SW480 (cell line): ENCODE measurements at places on chromosomes 4 and X.

- no peak for DNase-seq
These were observed 58.2 kb upstream of the NKAP start for GRCh38 chrX:120001787-120002186.

GRCh38 chr4:98113012-98113411 lies 30.3 kb downstream of the STPG2 start:
- DNase-seq, result peak; percentile 17

- DNase-seq, result no peak
These were observed 122.2 kb upstream of the PRKG2 start for GRCh38 chr4:81337211-81337610.

- DNase-seq, result peak; percentile 75
These were observed 11.4 kb downstream of the KLF3 start for GRCh38 chr4:38675146-38676121.

GRCh38 chr4:181157647-181158046 lies 1085.6 kb upstream of the TENM3 start:
- DNase-seq, result no peak

DNA sequence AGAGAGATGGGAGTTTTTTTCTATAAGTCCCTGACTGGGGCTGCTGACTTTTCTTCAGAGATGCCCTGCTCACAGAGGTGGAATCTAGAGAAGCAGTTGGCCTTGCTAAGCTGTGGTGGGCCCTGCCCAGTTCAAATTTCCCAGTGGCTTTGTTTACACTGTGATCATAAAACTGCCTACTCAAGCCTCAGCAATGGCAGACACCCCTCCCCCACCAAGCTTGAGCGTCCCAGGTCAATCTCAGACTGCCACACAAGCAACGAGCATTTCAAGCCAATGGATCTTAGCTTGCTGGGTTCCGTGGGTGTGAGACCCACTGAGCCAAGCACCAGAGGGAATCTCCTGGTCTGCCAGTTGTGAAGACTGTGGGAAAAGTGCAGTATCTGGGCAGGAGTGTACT lies 199.8 kb upstream of the WDFY3 start:
- no peak for DNase-seq

DNA sequence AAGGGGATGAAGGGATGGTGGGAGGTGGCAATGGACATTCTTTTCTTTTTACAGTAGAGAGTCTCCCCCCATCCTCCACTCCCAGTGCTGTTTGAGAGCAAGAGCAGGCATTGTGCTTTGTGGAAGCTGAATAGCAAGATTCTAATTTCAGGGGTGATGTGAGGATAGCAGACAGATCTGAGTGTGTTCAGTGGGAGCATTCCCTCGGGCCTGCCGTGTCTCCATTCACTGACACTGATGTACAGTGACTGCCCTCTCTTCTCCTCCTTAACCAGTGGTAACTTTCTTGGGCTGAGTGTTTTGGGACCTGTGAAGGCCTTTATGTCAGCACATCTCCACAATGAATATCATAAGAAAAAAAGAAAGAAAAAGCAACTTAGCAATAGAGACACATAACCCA lies 396.6 kb upstream of the RPS6KA3 start:
- DNase-seq, result no peak

DNA sequence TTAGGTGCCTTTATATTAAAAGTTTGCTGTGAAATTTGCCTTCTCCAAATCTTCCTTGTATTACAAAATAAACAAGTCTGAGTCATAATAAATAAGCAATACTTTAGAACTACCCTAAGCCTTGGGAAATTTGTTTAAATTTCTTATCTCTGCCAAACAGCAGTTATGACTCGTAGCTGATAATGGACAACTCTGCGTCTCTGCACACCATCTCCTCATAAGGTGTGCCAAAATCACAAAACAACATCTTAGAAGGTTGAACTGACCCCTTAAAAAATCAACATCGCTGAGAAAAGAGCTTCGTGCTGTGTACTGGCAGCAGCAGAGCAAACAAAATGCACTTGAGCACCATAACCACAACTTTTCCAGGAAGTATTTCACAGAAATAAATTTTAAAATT lies 22.0 kb downstream of the OR13H1 start:
- DNase-seq, result no peak

- no peak for DNase-seq
These were observed 17.4 kb downstream of the SORBS2 start for GRCh38 chr4:185794637-185795036.

- DNase-seq, result no peak
These were observed 106.2 kb downstream of the SYTL5 start for GRCh38 chrX:38112566-38112965.

GRCh38 chr4:138259824-138260223 lies 17.7 kb upstream of the SLC7A11 start:
- peak; percentile 41 for DNase-seq

DNA sequence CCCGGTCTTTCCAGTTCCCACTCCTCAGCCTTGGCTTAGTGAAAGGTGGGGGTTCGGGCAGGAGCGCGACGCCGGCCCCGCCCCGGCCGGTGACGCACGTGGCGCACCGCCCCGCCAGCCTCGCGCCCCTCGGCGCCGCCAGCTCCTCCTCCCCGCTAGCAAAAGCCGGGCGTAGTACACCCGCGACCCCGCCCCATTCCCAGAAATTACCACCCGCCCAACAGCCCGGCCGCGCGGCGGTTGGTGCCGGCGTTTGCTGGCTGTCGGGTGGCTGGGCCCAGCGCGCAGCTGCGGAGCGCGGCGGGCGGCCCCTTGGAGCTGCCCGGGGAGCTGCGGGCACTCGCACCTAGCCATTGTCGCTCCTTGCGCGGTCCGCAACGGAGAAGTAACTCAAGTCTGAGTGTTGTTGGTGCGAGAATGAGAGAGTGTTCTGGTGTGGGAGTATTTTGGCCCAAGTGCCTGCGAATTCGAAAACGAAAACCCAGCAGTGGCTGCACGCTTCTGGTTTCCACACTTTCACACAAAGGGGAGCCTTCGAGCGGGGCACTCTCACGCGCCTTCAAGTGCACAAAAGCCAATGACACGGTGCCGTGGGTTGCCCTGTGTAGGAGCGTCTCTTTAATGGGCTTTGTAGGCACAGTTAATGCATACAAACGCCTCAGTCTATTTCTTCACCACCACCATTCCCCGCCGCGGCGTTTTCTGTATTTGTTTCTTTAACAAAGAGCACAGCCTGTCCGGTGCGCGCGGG lies 1.0 kb upstream of the ELF2 start:
- peak; percentile 87 for DNase-seq

DNA sequence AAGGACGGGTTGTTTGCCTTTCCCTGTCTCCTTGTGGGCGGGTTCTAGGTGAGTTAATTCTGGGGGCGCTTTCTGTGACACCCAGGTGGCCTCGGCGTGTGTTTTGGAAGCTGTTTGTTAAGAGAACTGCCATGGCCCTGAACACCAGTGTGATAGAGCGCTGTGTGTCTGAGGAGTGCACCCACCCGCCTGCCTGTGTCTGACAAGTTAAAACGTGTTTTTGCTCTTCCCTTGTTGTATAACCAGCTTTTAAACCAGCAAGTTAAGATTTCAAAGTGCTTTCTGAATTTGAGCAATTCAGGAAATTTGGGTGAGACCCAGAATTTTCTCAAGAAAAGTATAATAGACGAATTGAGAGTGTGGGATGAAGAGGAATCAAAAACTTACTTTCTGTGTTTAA lies 55.2 kb upstream of the HGFAC start:
- DNase-seq, result no peak

- DNase-seq, result no peak
These were observed 20.5 kb downstream of the HADH start for GRCh38 chr4:108010167-108010566.

DNA sequence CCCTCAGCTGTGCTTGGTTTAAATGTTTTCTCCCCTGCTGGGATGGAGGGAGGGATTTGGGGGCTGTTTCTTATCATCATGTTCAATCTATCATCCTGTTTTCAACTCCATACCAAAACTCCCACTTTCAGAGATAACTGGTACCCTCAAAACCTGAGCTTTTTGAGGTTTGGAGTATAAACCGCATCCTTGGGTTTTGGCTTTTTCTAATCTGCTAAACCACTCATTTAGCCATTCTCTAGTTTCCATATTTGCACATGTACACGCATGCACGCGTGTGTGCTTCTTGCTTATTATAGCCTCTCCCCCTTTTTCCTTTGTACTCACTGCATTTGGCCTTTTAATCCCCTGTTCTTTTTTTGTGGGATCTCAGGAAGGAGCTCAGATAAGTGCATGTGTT lies 116.7 kb upstream of the TEX13D start:
- DNase-seq, result no peak

DNA sequence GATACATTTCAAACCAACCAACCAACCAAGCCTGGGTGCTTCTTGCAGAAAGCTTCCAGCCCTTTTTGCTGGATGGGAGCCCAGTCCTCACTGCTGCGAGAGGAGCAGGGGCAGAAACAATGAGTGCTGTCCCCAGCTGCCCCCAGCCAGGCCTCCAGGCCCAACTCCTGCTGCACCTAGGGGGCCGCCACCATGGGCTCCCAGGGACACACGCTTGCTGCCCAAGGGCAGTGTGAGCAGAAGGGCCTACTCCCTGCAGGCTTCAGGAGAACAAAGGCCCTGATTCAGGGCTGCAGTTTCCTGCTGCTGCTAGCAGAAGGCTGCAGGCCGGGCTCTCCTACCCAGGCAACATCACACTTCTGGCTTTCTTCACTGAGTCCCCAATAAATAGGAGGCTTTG lies 37.7 kb upstream of the ENPP6 start:
- DNase-seq, result no peak

GRCh38 chr4:126583509-126583908 lies 1049.2 kb upstream of the INTU start:
- DNase-seq, result no peak

DNA sequence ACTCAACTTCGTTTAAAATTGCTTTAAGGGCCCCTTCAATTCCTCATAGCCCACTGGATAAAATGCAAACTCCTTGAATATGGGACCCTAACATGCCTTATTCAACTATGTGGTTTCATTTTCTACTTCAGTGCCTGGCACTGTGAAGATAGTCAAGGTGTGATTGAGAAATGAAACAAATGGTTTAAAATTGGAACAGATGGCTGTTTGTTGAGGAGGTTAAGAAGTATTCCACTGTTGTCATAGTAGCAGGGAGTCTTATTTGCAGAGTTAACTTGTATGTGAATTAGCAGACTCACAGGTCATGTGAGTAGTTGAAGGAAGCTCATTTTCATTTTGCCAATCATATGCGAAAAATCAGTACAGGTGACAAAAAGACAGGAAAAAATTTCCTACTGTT lies 593.3 kb downstream of the KCTD8 start:
- no peak for DNase-seq

DNA sequence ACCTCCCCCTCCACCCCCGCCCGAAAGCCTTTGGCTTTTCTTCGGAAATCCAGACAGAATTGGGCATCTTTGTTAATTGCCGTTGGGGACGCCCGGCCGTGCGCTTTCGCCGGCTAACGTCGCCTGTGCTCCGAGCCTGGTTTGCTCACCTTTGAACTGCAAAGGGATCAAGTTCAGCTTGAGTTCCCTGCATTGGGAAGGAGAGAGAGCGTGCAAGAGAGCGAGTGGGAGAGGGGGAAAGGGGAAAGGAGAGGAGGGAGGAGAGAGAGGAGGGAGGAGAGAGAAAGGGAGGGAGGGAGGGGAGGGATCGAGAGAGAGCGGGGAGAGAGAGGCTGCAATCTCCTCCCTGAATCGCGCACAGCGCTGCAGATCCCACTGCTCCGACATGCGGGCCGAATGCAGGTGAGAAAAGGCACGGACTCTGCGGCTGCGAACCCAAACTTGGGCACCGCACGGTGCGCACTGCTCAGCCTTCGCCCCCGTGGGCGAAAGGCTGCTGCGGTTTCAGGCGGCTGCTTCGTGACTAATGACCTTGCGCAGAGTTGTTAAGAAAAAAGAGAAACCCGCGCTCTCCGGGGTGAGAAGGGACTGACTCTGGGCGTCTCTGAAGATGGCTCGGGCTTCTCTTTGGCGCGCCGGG lies at the start of gene PCDH7:
Gene PCDH7, plus strand, starts transcription at position 349 of the 640 bp plus-strand sequence. CDS start 1,054 bp downstream, outside the sequence.
- DNase-seq, result no peak

- DNase-seq, result no peak
These were observed 191.9 kb upstream of the STK26 start for GRCh38 chrX:131831185-131831520.

DNA sequence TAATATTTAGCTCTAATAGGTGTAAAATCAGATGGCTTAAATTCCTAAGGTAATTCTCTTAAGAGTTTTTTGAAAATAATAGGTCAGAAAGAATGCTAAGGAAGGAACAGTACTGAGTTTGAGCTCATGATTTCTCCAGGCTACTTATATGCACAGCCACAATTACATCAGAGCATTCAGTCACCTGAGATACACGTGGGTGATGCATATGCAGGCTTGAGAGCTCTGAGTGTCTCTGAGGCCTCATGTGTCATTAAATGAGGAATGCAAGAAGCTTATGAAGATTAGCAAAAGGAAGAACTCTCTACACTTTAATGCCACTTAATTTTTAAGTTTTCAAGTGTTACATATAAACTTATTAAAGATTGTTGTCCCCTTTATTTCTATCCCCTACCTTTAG lies 124.0 kb upstream of the STIM2 start:
- DNase-seq, result no peak

GRCh38 chr4:11495291-11495690 lies 66.6 kb upstream of the HS3ST1 start:
- no peak for DNase-seq

DNA sequence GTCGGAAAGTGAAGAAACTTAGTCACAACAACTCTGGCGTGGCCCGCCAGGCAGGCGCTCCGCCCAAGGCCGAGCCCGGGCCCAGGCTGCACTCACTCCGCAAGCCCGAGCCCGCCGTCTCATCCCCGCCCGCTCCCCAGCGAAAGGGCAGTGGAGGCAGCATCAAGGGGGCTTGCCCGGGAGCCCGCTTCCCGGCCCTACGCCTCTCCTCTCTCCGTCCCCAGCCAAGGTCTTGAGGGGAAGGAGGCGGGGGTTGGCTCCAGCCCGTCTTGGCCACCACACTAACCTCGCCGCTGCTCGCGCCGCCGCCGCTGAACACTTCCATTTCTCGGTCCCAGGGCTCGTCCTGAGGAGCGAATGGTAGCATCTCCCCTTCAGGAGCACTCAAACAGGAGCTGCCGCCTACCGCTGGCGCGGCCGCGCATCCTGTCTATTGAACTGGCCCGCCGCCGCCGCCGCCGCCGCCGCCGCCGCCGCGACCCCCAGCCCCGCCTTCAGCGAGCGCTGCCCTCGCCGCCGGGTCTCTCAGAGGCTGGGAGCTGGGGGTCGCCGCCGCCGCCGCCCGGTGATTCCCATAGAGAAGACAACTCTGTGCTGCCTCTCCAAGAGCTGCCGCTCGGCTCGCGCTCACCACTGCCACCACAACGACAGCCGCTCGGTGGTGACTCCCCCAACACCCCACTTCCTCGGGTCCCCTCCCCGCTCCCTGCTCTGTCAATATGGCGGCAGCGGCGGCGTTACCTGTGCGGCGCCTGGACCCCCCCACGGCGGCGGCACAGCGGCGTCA lies at the start of gene RPS6KA6:
Gene RPS6KA6, minus strand, starts transcription at position 667 of the 787 bp plus-strand sequence. Its CDS starts 300 bp downstream, at position 367.
- DNase-seq, result peak; percentile 11
